ENCODE measurements at places on chromosomes 16 and 17. TPM values are rescaled to one million over a fixed set of nuclear protein-coding genes. Genes with fewer than 3 reads are reported as not detected.

ZACN gene
- 0.18 TPM for total RNA-seq

CCDC43 gene
- total RNA-seq, result 30.1 TPM

RGS11 gene
- 4.4 TPM for total RNA-seq

TCAP gene
- total RNA-seq, result 1.1 TPM

ITGA2B gene
- total RNA-seq, result 1.6 TPM

NETO2 gene
- 81.1 TPM for total RNA-seq

CRYBA1 gene
- total RNA-seq, result not detected

KRTAP4-5 gene
- not detected for total RNA-seq

ZDHHC1 gene
- total RNA-seq, result 5.9 TPM

GLIS2 gene
- 17.5 TPM for total RNA-seq

ATAD5 gene
- total RNA-seq, result 4.6 TPM

KCNAB3 gene
- total RNA-seq, result 2.7 TPM

SF3B3 gene
- total RNA-seq, result 214 TPM

PLXDC1 gene
- total RNA-seq, result 0.21 TPM

TMEM238L gene
- total RNA-seq, result not detected

WDR59 gene
- total RNA-seq, result 32.5 TPM

XPO6 gene
- 74.4 TPM for total RNA-seq

TBC1D3 gene
- total RNA-seq, result not detected

RNF222 gene
- not detected for total RNA-seq

MMP15 gene
- total RNA-seq, result 32.1 TPM

ALOX15 gene
- total RNA-seq, result 0.17 TPM

MYLK3 gene
- total RNA-seq, result 0.06 TPM

TSNAXIP1 gene
- total RNA-seq, result 0.43 TPM

CLEC16A gene
- total RNA-seq, result 10.1 TPM

CCL8 gene
- total RNA-seq, result not detected

HCRT gene
- total RNA-seq, result not detected

LPO gene
- not detected for total RNA-seq

WFDC1 gene
- not detected for total RNA-seq

LITAFD gene
- not detected for total RNA-seq

CDYL2 gene
- total RNA-seq, result 0.54 TPM

ARL5C gene
- total RNA-seq, result not detected

SPATA22 gene
- total RNA-seq, result not detected

CDH11 gene
- total RNA-seq, result 0.49 TPM

SLFN14 gene
- not detected for total RNA-seq

SMTNL2 gene
- 1.3 TPM for total RNA-seq

RHBDF2 gene
- 67.5 TPM for total RNA-seq

C17orf100 gene
- 1.6 TPM for total RNA-seq

TTYH2 gene
- total RNA-seq, result 2.0 TPM

SLC52A1 gene
- 0.70 TPM for total RNA-seq

TMEM235 gene
- not detected for total RNA-seq

OTOP2 gene
- not detected for total RNA-seq

MT1B gene
- total RNA-seq, result not detected

HSD17B1 gene
- 1.7 TPM for total RNA-seq

EVI2B gene
- not detected for total RNA-seq

CIAPIN1 gene
- total RNA-seq, result 73.6 TPM

C1QL1 gene
- 30.0 TPM for total RNA-seq

HOXB7 gene
- 37.7 TPM for total RNA-seq

CXCL16 gene
- 20.8 TPM for total RNA-seq

GAS7 gene
- total RNA-seq, result 0.30 TPM

PYDC1 gene
- total RNA-seq, result not detected

ARHGAP23 gene
- total RNA-seq, result 42.1 TPM

HS3ST3B1 gene
- total RNA-seq, result 0.68 TPM

PITPNM3 gene
- total RNA-seq, result 3.0 TPM

PLA2G10 gene
- total RNA-seq, result not detected

HOXB1 gene
- total RNA-seq, result not detected

KRT25 gene
- total RNA-seq, result not detected
